Stimulated activated naive CD8-positive, alpha-beta T cell treated with anti-CD3 and anti-CD28 coated beads, Interleukin-15, Interleukin-2, amounts not matched to agents 100 U/mL and 50 U/mL, for 24 hours (primary cell): ENCODE measurements at places on chromosomes 1 and 21.

- peak; percentile 71 for DNase-seq
These were observed 9.1 kb downstream of the TTC22 start for GRCh38 chr1:54791880-54792522.

DNA sequence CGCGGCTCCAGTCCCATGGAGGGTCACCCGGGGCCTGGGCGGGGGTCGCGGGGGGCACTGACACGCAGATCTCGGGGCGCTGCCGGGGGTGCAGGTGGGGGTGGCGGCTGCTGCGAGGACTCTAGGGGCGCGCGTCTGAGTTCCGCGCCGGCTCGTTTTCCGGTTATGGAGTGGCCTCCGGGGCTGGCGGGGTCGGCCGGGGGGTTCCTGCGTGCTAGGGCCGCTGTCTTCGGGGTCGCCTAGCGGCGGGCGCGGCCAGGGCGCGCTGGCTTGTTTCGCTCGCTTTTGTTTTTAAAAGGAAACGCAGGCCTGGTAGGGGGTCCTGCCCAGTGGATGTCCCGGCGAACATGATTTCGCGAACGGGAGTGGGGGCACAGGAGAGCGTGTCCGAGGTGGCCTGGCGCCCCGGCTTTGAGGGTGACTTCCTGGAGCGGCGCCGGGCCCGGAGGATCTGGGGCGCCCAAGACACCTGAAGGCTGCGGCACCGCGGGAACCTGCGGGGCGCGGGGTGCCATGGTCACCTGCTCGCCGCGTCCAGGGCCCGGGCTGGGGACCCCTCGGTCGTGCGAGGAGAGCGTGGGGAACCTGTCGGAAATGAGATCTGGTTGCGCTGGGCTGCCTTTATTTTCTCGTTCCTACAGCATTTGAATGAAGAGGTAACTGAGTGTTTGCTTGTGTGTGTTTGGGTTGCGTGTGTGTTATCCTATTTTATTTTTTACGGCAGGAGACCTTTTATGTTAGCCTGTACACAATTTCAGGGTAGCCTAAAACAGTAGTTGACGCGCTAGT, 618 bp downstream of the ETS2 start:
- DNase-seq: peak; percentile 49

DNA sequence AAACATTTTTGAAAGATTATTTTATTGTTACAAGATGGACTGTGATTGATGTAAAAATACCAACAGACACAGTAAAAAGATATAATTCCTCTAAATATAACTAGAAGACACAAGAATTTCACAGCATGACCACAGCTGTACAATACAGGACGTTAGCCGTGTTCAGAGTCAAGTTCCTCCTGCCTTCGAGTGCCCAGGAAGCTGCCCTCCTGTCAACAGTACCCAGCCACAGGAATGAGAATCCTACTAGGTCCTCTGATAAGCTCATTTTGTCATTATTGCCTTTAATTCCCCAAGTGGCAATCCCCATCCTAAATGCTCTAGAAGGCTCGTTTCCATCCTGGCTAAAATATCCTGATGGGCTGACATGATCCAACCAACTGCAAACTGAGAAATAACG, 16.4 kb upstream of the CAPN2 start:
- no peak for DNase-seq

DNA sequence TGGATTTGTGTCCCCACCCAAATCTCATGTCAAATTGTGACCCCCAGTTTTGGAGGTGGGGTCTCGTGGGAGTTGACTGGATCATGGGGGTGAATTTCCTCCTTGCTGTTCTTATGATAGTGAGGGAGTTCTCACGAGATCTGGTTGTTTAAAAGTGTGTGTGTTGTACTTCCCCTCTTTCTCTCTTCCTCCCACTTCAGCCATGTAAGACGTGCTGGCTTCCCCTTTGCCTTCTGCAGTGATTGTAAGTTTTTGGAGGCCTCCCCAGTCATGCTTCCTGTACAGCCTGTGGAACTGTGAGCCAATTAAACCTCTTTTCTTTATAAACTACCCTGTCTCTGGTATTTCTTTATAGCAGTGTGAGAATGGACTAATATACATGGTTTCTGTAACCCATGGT, 64.6 kb downstream of the RHOU start:
- DNase-seq: no peak

DNA sequence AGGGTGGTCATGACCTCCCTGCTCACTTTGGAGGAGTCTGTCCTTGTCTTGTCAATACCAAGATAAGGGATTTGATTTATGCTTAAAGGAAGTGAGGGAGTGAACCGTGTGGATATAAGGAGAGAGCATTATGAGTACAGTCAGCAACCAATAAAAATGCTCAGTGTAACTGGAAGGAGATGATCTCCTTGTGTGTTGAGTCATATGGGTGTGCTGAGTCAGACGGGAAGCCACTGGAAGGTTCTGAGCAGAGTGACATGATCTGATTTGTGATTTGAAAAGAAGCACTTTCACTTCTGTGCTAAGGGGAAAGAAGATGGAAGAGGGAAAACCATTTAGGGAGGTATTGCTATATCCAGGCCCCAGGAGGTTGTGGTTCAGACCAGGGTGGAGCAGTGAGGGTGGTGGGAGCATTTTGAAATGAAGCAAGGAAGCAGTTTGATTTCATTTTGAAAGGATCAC, 2.5 kb upstream of the BCL10 start:
- DNase-seq: peak; percentile 31

GRCh38 chr1:192566657-192567056, 8.9 kb upstream of the RGS1 start:
- no peak for DNase-seq

DNA sequence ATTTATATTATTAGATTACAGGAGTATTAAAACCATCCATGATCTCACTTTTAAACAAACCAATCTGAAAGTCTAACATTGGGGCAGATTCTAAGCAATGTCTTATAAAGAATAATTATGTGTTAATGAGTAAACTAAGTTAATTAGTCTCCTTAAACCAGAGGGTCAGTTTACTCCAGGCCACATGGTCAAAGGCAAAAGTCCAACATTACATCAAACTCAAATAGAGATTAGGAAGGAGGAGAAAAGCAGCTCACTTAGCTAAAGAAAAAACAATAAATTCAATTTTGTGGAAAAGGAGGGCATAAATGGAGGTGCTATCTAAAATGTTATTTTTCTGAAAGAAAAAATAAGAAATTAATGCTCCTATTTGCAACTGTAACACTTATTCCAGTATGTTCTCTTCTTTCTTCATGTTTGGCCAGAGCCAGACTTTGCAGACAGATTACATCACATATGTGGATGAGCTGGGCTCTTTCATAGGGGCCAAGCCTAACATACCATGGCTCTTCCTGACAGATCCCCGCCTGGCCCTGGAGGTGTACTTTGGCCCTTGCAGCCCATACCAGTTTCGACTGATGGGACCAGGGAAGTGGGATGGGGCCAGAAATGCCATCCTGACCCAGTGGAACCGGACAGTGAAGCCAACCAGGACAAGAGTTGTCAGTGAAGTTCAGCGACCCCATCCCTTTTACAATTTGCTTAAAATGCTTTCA, 24.3 kb upstream of the FMO2 start:
- DNase-seq: no peak

DNA sequence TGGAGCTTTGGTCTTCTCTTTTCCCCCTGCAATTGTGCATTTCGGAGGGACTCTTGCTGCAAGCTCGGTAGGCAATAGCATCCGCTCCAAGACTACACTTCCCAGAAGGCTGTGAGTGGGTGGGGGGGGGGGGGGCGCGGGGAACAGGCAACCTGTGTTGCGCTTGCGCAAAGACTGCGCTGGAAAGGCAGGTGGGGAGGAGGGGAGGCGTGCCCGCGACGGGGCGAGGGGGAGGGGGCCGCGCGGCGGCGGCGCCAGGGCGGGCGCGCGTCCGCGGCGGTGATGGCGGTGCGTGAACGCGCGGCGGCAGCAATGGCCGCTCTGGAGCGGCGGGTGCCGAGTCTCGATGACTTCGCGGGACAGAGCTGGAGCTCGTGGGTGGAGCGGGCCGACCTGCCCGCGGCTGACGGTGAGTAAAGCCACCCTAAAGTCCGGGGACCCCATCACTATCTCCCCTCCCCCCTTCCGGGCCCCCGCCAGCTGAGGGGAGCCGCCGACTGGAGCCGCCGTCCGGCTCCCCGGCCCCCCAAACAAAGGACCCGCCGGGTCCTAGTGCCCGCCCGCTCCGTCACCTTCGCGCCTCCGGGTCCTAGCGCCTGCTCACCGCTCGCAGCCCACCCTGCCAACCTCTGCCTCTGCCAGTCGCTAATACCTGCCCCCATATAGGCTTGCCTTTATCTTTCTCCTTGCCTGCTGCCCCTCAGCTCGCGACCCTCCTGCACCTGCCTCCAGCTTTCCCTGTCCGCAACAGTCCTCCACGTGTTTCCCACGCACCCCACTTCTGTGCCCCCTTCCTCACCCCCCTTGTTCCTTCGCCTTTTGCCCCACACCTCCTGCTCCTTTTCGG, at the start of gene ATXN7L2:
TSS of gene ATXN7L2 (plus strand) at position 234 of the 847 bp plus-strand sequence. CDS start at position 283, 49 bp downstream.
- peak; percentile 91 for DNase-seq

DNA sequence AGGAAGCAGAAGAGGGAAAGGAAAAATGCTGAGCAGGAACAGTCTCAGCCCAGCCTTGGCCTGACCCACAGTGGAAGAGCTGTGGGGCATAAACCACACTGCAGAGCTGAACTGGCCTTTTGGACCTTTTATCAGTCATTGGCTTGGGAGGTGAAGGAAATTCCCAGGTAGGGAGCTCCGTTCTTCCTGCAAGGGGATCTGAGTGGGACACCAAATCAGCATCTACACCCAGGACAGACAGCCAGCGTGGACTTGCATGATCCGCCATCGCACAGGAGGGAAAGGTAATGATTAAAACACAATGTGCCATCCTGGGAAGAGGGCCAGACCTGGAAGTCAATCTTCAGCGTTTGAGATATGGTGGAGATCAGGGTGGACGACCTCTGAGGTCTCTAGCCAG, 1.2 kb upstream of the MTFR1L start:
- no peak for DNase-seq

- DNase-seq: no peak
These were observed 33.4 kb upstream of the XPR1 start for GRCh38 chr1:180598333-180598974.

GRCh38 chr1:169848456-169848855, 45.2 kb downstream of the SCYL3 start:
- no peak for DNase-seq

- no peak for DNase-seq
These were observed 10.3 kb downstream of the LAPTM5 start for GRCh38 chr1:30747033-30748008.

GRCh38 chr1:215824245-215824644, 257.1 kb downstream of the KCTD3 start:
- DNase-seq: no peak

DNA sequence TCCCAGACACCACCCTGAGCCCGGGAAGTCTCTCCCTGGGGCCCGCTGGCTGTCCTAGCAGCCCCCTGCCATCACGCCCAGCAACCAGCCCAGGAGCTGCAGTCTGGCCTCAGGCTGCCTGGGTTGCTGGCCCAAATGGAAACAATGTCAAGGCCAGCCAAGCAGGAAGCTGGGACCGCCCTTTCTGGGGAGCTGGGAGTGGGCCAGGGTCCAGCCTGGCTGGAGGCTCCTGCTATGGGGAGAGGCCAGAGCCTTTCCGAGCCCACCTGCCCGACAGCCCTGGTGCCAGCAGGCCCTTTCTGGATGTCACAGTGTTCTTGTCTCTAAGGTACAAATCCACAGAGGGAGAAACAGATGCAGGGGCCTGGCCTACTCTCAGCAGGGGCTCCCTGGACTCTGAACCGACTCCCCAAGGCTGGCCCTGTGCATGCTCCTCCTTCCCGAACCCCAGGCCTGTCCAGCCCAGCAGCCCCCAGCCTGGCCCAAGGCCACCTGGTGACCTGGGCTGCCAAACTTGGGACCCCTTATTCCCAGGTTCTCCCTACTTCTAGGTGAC, 1.2 kb upstream of the MMEL1 start:
- no peak for DNase-seq

DNA sequence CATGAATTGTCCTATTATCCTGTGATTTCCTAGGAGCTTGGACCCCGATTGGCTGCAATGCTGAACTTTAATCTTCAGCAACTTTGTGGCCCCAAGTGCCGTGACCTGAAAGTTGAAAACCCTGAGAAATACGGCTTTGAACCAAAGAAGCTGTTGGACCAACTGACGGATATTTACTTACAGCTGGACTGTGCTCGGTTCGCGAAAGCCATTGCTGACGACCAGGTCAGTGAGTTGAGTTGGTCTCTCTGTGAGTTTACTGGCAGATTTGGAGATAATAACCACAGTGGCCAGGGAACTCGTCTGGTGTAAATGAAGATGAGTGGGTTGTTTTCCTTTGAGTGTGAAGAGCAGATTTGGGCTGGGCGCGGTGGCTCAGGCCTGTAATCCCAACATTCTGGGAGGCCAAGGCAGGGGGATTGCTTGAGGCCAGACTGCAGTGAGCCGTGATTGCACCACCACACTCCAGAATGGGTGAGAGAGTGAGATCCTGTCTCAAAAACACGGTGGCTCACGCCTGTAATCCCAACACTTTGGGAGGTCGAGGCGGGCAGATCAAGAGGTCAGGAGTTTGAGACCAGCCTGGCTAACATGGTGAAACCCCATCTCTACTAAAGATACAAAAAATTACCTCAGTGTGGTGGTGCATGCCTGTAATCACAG, 39.1 kb upstream of the KIF1B start:
- DNase-seq: no peak

DNA sequence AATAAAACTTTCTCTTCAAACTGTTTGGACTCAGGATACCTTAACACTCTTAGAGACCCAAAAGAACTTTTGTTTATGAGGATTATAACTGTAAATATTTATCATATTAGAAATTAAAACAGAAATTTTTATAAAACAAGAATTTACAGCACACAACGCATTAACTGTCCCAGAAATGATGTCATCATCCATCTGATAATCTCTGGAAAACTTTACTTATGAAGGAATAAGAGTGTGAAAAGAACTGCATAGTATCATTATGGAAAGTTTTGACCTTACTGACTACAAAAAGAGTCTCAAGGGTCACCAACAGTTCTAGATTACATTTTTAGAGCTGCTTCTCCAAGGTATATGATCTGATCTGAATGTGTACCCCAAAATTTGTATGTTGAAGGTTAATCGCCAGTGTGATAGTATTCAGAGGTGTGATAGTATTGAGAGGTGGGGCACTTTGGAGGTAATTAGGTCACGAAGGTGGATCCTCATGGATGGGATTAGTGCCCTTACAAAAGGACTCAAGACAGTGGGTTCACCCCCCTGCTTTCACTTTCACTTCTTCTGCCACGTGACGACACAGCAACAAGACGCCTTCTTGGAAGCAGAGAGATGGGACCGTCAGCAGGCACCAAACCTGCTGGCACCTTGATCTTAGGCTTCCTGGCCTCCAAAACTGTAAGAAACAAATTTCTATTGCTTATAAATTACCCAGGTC, 95.7 kb upstream of the NR5A2 start:
- DNase-seq: no peak

GRCh38 chr1:178275553-178275952, 181.6 kb downstream of the RASAL2 start:
- no peak for DNase-seq

DNA sequence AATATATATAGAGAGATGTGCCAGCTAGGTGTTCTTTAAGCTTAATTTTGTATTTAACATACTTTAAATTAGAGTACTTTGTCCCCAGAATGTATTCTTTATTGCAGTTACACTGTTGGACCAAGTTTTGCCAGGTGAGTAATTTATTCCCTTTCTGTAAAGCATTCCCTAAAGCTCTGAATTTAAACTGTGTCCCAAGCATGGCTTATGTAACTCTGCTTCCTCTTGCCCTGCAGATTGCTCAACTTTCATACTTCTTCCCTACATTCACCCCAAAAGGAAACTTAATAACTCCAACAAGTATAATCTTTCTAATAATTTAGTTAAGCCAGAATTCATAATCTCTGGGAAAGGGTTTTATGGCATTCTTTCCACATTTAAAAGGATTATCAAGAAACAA, 5.6 kb downstream of the LYPLAL1 start:
- DNase-seq: no peak

- DNase-seq: no peak
These were observed 574.1 kb downstream of the PTPRU start for GRCh38 chr1:29810121-29811120.
